Activated CD4-positive, alpha-beta memory T cell treated with anti-CD3 and anti-CD28 coated beads, Interleukin-2, amount 10 ng/mL, durations not matched to agents 7 days and 5 days (primary cell): ENCODE measurements at places on chromosomes 3 and 15. TPM values are rescaled to one million over a fixed set of nuclear protein-coding genes. Genes with fewer than 3 reads are reported as not detected.
A peak's percentile ranks its signal among the peaks of the same experiment; 100 is the strongest.

GRCh38 chr15:94834494-94834893 is 603.1 kb downstream of the MCTP2 start:
- H3K27me3 ChIP-seq, result no peaks in the 10 kb centered on the region
- no peaks in the 10 kb centered on the region for H3K4me1 ChIP-seq
- DNase-seq, result no peak
- H3K4me3 ChIP-seq, result no peak overlapping the region
- no peak overlapping the region for H3K27ac ChIP-seq
- H3K36me3 ChIP-seq, result no peaks in the 10 kb centered on the region

The AP3B2 gene
- total RNA-seq, result not detected

DNA sequence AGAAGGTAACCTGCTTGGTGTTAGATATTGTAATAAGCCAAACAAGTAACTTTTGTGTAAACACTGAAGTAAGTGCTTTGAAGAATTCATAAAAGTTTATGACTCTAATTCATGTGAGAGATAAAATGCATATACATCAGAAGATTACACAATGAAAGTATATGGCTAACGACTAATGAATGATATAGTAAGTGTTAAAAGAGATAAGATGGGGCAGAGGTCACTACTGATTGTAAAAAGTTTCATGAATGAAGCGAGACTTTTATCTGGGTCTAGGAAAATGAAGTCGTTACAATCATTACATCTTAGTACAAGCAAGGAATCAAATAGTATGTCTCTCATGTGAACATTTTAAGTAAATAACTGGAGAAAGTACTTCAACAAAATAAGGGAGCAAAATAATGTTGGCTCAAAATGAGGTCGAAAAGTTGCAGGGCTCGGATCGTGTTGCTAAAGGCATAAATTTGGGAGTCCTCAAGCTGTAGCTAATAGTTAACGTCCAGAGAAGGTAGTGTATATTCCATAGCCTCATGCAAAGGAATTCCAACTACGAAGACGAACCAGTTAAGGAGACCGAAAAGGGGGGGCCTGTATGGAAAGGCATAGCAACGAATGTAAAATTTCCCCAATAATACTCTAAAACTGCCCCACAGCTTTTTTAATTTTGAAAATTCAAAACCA is 984 bp upstream of the DUT start:
- H3K27ac ChIP-seq, result peak overlapping the region; percentile 96
- DNase-seq, result no peak
- H3K27me3 ChIP-seq, result no peaks in the 10 kb centered on the region
- H3K4me1 ChIP-seq, result peaks cover 38% of the 10 kb centered on the region
- peaks cover 20% of the 10 kb centered on the region for H3K36me3 ChIP-seq

The CA12 gene
- total RNA-seq, result 0.20 TPM

GRCh38 chr15:38860253-38860652 is 295.6 kb upstream of the RASGRP1 start:
- no peak for DNase-seq
- H3K36me3 ChIP-seq, result no peaks in the 10 kb centered on the region
- no peak overlapping the region for H3K27ac ChIP-seq
- no peaks in the 10 kb centered on the region for H3K4me1 ChIP-seq
- H3K27me3 ChIP-seq, result peaks cover 9% of the 10 kb centered on the region

The COLQ gene
- 3.6 TPM for total RNA-seq

DNA sequence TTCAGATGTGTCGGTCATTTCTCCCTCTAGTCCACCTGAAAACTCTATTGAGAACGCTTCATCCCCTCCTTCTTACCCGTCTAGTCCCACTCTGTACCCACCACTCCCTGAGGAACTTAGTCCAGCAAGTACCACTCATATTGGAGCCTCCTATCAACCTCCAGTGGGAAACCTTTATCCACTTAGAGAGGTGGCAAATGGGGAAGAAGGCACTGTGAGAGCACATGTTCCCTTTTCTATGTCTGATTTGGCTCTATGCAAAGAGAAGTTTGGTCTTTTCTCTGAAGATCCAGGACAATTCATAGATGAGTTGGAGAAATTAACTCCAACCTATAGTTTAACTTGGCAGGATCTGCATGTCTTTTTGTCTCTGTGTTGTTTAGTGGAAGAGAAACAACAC is 17.0 kb upstream of the RPN1 start:
- H3K27ac ChIP-seq, result no peak overlapping the region
- peaks cover 35% of the 10 kb centered on the region for H3K27me3 ChIP-seq
- no peaks in the 10 kb centered on the region for H3K4me1 ChIP-seq
- no peak for DNase-seq
- H3K4me3 ChIP-seq, result no peak overlapping the region
